ENCODE measurements at places on chromosomes 3 and 15. TPM values are rescaled to one million over a fixed set of nuclear protein-coding genes. Genes with fewer than 3 reads are reported as not detected.

MAGEL2 gene
- total RNA-seq = not detected

WDR93 gene
- total RNA-seq = 0.16 TPM

ST3GAL6 gene
- 67.2 TPM for total RNA-seq

GOLGA6D gene
- not detected for total RNA-seq

- no peak for DNase-seq
Measured at GRCh38 chr3:187551416-187551815, 118.8 kb downstream of the SST start.

DNA sequence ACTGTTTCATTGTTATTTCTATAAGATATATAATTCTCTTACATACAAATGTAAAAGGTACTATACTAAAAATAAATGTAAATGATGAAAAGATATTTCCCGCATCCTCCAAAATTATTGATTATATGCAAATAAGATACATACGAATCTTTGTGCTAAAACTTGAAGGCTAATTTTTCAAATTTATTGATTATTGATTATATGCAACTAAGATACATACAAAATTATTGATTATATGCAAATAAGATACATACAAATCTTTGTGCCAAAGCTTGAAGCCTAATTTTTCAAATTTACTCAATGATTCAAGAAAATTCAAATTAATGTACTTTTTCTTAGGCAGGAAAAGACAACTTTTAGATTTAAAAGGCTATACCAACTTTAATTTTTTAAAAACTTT lies 319.8 kb downstream of the TBC1D5 start:
- DNase-seq = no peak

GRCh38 chr3:64343689-64344430 lies 118.6 kb upstream of the PRICKLE2 start:
- no peak for DNase-seq

DNA sequence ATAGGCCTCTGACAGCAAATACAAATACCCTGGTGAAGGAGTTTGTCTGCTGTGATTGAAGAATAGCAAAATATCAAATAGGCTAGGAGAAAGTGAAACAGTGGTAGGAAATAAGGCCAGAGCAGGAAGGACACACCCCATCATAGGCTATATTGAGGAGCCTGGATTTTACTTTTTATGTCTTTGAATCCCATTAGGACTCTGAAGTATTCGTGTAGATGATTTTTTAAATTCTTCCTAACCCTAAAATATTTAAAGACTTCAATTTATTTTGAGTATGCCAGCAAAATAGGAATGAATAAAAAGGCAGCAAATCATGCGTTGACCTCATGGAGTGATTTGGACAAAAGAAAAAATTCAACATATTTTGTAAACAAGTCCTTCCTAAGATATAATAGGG lies 562.8 kb downstream of the NAALADL2 start:
- DNase-seq = no peak

GRCh38 chr3:54093491-54094248 lies 28.7 kb upstream of the CACNA2D3 start:
- DNase-seq = no peak

DNA sequence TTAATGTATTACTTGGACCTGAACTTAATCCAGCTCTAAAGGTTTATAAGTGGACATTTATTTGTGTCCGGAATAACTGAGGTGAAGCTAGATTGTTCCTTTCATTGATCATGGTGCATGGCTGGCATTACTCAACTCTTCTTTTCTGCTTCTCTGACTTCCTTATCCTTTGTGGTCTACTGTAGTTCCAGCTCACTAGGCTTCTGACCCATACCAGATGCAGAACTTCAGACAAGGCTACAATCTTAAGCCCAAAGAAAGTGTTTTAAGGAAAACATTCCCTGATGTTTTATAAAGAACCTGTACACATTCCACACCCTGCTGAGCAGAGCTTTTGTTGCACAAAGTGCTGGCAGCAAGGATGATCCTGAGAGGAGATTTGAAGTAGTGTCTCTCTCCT lies 250.8 kb upstream of the TGFBR2 start:
- no peak for DNase-seq

- DNase-seq = peak; percentile 75
Measured at GRCh38 chr3:134249935-134250716, 533 bp downstream of the RYK start.

GRCh38 chr3:121515313-121515712 lies 30.5 kb downstream of the POLQ start:
- DNase-seq = no peak

DNA sequence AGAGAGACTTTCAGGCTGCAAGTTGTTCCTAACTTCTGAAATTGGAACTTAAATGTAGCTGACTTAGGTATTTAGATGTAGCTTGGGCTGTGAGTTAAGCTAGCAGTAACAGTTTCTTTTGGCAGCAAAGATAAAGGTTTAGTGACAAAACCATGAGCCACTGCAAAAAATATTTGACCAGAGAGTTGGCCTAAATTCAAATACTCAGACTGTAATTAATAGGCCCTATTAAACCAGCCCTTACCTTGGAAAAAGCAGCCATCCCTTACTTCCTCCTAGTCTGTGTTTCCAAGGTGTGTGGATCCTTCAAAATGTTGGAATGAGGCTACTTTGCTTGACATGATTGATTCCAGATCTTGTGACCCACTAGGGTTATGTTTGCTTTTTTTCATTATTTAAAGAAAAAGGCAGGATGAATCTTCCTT lies 8.2 kb downstream of the TPM1 start:
- DNase-seq = no peak

GRCh38 chr3:65503776-65504175 lies 534.9 kb downstream of the MAGI1 start:
- no peak for DNase-seq

DNA sequence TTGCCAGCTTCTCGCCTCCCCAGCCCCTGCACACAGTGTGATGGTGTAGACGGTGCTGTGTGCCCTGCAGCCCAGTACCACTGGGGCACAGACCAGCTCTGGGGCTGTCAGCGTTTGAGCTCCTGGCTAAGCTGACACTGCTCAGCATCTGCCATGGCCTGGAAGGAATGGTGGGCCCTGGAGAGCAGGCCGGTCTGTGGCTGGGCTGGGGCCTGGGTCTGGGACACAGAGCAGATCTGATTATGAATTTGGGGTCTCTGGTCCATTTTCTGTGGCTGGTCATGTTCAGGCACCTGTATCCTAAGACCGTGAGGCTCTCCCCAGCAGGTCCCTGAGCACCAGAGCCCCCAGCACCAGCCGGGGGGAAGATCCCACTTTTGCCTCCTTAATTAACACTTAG lies 34.7 kb downstream of the HCN4 start:
- DNase-seq = no peak

DNA sequence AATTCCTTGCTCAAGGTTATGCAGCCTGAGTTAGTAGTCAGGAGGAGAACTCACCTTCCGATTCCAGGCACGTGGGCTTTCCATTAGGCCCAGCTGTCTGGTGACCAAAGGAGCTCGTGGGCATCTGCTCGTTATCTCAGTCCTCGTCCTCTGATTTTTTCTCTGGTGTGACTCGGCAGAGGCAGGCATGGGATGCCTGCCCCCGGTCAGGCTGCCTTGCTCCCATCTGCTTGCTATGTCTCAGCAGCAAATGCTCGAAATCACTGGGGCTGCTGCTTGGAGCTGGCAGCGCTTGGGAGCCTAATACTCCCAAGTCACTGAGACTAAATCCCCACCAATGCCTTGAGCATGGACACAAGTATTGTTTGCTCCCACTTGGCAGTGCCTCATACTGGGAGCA lies 84.5 kb upstream of the NMNAT3 start:
- DNase-seq = no peak

- DNase-seq = no peak
Measured at GRCh38 chr3:112101916-112102315, 15.7 kb downstream of the C3orf52 start.
